ENCODE measurements at places on chromosomes 3 and 15.

GRCh38 chr3:123295901-123296250, 94.1 kb downstream of the SEC22A start:
- no peak for DNase-seq

- no peak for DNase-seq
These were observed 215.5 kb upstream of the KCNMB2 start for GRCh38 chr3:178320456-178321351.

DNA sequence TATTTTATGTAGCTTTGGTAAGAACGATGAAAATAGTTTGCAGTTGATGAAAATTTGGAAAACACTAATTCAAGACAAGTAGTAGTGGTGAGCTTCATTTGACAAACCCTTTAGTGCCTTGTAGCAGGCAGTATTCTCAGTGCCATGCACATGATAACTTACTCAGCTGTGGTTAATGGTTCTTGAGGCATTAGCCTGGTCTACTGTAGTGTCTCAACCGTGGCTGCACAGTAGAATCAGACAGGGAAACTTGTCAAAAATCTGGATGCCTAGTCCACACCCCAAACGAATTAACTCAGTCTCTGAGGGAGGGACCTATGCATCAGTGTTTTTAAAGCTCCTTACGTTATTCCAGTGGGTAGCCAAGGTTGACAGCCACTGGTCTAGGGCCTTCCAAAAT, 45.4 kb downstream of the PSMD6 start:
- DNase-seq, result no peak

DNA sequence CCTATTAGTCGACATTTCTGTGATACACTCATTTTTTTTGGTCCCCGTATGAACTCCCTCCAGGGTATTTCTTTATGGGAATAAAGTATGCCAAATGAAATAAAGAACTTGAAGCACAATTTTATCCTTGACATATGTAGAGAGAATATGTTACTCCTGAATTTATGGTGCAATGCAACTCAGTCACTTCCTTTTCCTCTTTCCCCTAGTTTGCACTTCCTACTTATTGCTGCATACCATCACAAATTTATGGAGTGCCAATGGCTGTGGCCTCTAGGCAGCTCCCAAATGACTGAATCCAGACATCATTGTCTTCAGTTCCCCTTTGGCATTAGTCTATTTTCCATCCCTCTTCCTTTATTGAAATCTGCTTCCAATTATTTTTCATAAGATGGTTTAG, 403.5 kb downstream of the FHIT start:
- DNase-seq, result no peak

DNA sequence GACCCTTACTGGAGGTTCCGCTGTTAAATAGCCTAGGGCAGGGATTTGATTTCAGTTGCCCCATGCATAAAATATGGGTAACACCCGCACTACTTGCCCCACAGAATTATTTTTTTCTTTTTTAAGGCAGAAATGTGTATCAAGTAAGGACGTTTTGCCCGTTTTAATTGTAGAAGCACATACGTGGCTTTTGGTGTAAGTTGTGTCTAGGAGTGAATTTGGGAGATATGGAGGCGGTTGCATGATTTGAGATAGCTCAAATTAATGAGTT, 636 bp upstream of the LRRC58 start:
- DNase-seq, result no peak

DNA sequence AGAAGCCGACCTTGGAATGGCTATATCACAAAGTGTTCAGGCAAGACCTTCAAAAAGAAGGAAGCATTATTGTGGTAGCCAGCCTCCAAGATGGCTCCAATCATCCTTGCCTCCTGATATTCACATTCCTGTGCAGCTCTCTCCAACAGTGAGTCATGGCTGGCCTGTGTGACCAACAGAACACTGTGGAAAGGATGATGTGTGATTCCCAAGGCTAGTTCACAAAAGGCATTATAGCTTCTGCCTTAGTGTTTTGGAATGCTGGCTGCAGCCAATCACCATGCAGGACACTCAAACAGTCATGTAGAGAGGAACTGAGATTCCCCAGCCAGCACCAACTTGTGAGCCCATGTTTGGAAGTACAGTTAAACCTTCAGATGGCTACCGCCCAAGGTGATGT, 102.6 kb downstream of the EFL1 start:
- DNase-seq, result no peak

DNA sequence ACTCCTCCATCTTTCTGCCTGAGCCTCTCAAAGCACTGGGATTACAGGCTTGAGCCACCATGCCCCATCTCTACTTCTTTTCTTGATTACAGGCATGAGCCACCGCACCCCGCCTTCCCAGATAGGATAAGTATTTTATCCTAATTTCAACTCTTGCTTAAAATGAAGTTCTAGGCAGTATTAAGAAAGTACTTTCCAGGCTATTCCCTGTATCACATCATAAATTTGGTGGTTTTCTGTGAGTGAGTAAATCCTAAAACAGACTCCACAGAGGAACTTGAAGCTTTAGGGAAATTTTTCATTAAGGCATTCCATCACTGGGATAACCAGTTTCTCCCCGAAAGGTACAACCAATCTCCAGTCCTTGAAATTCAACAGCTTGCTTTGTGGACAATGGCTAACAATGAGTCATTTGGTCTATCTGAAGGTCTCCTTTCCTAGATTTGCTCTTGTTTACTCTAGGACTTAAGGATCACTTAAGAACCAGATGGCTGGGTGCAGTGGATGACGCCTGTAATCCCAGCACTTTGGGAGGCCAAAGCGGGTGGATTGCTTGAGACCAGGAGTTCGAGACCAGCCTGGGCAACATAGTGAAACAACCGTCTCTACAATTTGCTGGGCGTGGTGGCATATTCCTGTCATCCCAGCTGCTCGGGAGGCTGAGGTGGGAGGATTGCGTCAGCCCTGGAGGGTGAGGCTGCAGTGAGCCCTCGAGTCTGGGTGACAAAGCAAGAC, 49.7 kb upstream of the SKIL start:
- DNase-seq, result no peak

- no peak for DNase-seq
These were observed 42.2 kb downstream of the CLDN18 start for GRCh38 chr3:138051947-138052802.

DNA sequence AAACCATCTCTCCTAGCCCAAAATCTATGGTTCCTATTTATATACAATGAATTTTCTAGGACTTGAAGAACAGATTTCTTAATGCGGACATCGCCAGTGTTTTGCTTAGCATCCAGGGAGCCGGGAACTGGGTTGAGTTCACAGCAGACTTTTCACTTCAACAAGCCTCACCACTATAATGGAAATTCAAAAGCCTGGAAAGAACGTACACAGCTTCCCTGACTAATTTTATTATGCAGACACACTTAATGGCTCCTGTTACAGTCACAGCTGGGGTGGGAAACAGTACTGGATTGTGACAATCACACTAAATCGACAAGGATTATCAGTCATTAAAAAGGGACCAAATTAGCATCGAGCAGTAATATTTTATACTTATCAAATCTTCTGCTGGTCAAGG, 129.2 kb upstream of the BNIP2 start:
- DNase-seq, result no peak

DNA sequence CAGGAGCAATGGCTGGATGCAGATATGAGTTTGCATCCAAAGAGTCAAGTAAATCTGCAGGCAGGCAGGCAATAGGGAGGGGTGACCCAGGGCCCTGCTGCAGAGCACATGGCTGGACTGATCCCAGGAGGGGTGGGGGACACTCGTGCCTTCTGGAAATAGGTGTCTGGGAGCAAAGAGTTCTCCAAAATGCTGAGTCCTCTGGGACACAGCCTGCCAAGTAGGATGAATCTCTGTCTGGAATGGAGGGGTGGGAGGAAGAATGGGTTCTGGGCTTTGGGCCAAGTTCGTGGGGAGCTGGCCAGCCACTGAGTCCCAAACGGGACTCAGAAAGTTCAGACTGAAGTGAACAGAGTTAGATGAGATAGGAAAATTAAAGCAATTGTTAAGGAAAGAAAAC, 214.5 kb downstream of the MTHFS start:
- DNase-seq, result no peak

- DNase-seq, result no peak
These were observed 1000.4 kb downstream of the FHIT start for GRCh38 chr3:60250810-60251209.

GRCh38 chr3:35680866-35681650, 41.7 kb downstream of the ARPP21 start:
- no peak for DNase-seq

DNA sequence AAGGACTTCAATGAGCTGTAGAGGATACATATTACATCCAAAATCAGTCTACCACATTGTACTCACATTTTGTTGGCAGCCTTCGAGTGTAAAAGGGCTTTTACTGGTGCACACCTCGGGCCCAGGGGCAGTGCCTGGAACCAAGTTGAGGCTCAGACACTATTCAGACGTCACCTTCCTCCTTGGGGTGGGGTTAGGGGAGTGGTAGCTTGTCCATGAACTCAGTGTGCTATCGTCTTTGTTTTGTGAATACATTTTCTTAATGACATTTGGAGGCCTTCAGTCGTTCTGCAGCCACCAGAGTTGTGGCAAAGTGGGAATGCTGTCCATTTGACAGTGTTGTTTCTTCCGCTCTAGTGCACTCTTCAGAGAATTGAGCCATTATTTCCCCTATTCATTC, 114.2 kb downstream of the PGPEP1L start:
- no peak for DNase-seq

- no peak for DNase-seq
These were observed 130.8 kb upstream of the CCNL1 start for GRCh38 chr3:157290766-157291165.

DNA sequence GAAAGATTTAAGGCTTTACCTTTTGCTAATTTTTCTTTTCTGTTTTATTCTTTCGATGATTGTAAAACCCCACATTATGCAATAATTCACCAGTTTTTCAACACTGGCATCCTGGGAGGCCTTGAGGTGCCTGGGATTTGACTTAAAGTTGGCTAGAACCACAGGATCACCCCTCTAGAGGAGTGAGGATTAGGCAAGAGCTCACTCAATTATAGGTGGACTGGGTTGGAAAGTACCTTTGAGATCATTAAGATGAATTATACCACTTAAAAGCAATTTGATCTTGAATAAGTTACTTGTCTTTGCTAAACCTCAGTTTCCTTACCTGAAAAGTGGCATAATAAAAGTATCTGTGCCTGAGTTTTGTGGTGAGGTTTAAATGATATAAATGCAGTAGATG, 212.8 kb upstream of the TPRG1 start:
- no peak for DNase-seq

DNA sequence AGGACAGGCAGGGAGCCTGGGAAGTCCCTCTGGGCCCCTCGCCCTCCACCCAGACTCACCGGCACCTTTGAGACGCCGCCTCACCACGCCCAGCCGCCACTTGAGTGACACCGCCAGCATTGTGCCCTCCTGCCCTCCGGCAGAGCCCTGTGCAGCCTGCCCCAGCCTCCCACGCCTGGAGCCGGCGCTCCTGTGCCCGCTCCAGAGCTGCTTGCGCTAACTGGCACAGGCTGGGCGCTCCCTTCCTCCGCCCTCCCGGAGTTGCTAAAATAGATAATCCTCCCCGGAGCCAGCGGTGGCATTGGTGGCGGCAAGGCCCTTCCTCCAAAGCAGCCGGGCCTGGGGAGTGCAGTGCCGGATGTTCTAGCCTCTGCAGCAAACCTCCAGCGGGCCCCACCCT, 15.7 kb upstream of the GRIP2 start:
- no peak for DNase-seq

GRCh38 chr15:72242775-72243370, 11.9 kb upstream of the PKM start:
- no peak for DNase-seq

Measured in stimulated activated CD8-positive, alpha-beta memory T cell treated with anti-CD3 and anti-CD28 coated beads, Interleukin-4, amount 100 ng/mL, for 1 hour (primary cell).